ENCODE measurements at places on chromosomes 7 and 10.
A peak's percentile ranks its signal among the peaks of the same experiment; 100 is the strongest.

DNA sequence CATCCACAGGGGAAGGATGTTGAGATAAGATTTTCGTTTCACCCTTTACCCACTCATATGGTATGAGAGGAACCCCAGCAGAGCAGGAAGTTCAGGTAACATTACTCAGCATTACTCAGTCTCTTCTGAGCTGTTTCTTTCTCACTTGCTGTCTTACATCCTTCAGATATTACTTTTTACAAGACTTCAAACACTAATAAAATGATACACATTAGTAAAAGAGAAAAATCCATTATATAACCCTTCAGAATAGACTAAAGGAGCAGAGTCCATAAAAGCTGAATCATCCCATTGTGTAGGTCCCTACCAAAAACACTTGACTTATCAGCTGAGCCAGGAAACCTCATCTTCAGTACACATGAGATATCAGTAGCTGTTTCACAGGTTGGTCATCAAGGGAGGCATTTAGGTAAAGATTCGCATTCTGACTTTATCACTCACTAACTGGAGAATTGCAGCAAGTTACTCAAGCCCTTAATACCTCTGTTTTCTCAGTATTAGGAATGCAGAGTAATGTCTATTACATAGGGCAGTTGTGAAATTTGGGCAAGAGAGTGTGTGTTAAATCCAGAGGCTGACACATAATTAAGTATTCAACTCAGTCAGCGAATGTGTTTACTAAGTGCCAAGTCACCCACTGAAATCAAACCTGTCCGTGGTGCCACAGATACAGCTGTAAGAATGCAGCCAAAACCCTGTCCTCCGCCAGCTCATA is 44.7 kb downstream of the KLF6 start:
- DNase-seq: no peak

DNA sequence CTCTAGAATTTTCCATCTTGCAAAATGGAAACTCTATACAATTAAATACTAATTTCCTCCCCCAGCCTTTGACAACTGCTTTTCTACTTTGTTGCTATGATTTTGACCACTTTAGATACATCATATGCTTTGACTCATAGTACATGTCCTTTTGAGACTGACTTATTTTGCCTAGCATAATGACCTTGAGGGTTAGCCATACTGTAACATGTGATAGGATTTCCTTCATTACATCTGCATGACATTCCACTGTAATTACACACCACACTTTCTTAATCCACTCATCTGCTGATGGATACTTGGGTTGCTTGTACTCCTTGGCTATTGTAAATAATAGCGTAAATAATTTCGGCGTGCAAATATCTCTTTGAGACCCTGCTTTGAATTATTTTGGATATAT is 127.7 kb downstream of the JAZF1 start:
- no peak for DNase-seq

DNA sequence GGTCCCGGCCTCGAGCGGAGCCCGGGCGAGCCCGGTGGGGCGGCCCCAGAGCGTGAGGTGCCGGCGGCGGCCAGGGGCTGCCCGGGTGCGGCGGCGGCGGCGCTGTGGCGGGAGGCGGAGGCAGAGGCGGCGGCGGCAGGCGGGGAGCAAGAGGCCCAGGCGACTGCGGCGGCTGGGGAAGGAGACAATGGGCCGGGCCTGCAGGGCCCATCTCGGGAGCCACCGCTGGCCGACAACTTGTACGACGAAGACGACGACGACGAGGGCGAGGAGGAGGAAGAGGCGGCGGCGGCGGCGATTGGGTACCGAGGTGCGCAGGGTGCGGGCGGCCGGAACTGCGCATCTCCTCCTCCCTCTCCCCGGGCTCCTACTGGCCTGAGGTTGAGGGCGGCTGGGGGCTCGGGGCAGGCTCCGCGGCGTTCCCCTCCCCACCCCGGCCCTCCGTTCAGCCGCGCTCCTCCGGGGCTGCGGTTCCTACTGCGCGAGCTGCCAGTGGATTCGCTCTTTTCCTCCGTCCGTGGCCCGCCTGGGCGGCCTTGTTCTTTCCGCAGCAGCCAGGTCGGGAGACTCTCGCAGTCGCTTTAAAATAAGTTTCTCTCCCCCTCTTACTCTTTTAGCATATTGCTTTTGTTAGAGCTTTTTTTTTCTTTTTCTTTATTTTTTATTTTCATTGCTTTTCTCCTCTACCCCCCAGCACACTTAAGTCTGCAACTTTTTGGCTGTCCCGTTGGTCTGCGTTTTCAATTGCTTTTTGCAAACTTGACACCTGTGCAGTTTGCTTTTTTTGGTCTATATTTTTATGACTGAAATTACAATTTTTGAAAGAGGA is 600 bp downstream of the SIRT1 start:
- DNase-seq: no peak

- DNase-seq: no peak
These were observed 1040.9 kb downstream of the GRM8 start for GRCh38 chr7:126211875-126212274.

GRCh38 chr10:114779803-114780576 is 41.6 kb upstream of the FHIP2A start:
- DNase-seq: peak; percentile 80

- DNase-seq: no peak
These were observed 670.1 kb upstream of the POM121L12 start for GRCh38 chr7:52365349-52365748.

DNA sequence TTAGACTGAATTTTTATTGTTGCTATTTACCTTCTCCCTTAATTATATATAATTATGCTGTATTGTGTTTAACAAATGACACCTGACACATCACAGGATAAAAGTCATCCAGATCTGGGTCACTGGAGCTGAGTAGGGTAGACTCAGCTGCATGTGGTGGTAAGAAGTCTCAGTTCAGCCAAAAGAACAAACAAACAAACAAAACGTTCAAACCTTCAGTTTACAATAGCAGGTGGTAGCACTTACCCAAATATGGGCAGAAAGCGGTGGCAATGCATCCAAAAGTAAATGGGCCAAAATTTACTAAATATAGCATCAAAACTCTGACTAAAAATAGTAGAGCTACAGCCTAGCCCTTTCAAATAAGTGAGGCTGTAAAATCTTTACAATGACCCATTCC is 42.2 kb downstream of the ZWINT start:
- no peak for DNase-seq

GRCh38 chr7:21429786-21430574 is 2.1 kb downstream of the SP4 start:
- no peak for DNase-seq

DNA sequence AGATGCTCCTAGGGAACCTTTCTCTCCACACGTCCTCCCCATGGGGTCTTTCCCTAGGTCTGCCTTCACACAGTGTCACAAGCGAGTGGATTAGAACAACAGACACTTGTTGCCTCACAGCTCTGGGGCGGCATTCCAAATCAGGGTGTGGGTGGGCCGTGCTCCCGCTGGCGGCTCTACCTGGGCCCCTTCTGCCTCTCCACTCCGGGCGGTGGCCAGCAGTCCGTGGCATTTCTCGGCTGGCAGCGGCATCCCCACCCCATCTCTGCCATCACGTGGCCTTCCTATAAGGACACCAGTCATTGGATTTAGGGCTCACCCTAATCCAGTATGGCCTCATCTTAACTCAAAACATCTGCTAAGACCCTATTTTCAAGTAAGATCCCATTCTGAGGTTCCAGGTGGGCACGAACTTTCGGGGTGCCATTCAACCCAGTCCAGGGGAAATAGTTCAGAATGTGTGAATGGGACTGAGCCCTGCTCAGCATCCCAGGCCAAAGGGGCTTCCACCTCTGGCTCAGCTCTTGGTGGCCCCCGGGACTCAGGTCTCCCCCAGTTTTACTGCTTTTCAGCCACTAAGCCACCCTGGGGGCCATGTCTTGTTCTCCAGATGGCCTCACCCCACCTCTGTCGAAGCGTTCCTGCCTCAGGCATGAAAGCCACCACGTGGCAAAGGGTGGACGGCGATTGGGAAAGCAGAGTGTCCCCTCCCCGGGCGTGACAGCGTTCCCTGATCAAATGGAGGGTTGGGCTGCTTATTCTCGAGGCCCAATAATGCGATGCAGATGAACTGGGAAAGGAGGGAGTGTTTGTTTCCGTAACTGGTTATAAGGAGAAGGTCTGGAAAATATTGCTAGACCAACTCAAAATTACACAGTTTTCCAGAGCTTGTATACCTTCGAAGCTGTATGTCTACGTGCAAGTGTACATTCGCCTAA is 350.0 kb downstream of the GLRX3 start:
- DNase-seq: no peak

- no peak for DNase-seq
These were observed 314.8 kb downstream of the HPSE2 start for GRCh38 chr10:98920807-98921206.

DNA sequence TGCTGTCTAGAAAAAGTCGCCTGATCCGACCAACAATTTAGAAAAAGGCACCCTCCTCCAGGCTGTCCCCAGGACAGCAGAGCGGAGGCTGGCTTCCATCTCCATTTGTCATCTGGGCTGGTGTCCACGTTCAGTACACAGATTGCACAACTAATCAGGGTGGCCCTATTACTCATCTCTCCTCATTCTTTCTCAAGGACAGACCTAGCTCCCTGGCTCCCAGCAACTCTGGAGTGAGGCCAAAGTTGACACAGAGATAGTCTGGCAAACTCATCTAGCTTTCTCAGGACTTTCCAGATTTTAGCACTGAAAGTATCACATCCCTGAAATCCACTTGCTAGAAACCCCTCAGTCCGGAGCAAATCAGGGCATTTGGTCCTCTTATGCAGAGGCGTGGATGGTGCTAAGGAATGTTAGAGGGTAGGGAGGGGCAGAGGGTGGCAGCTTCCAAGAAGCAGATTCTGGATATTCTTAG is 75.1 kb downstream of the DNAH11 start:
- DNase-seq: peak; percentile 15

DNA sequence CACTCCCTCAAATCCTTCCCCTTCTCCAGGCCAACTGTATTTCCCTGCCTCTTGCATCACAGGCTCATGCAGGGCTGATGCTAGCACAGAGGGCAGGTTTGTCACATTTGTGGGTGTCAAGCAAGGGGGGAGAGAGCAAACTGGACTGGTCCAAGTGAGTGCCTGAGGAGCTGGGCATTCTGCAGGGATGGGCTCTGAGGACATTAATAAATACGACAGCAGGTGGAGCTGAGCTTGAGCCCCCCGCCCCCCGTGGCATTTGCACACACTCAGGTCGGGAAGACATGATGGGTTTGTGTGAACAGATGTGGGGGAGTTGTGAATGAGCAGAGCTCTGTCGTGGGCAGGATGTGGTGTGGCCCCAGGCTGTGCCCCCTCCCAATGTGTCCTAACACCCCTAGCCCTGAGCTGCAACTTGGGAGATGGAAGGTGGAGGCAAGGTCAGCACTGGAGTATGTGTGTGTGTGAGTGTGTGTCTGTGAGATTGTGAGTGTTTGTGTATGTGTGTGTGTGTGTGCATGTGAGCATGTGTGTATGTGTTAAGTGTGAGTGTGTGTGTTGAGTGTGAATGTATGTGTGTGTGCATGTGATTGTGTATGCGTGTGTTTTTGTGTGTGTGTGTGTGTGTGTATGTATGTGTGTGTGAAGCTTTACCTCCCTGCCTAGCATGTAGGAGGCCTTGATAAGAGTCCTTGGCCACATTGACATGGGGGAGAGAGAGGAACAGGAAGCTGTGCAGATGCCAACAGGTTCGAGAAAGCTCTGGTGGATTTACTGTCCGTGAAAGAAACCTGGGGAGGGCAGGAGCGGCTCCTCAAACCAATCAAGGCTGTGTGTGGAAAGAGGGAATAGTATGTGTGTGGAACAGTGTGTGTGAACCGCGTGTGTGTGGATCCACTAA is 9.1 kb downstream of the RASSF4 start:
- DNase-seq: no peak

DNA sequence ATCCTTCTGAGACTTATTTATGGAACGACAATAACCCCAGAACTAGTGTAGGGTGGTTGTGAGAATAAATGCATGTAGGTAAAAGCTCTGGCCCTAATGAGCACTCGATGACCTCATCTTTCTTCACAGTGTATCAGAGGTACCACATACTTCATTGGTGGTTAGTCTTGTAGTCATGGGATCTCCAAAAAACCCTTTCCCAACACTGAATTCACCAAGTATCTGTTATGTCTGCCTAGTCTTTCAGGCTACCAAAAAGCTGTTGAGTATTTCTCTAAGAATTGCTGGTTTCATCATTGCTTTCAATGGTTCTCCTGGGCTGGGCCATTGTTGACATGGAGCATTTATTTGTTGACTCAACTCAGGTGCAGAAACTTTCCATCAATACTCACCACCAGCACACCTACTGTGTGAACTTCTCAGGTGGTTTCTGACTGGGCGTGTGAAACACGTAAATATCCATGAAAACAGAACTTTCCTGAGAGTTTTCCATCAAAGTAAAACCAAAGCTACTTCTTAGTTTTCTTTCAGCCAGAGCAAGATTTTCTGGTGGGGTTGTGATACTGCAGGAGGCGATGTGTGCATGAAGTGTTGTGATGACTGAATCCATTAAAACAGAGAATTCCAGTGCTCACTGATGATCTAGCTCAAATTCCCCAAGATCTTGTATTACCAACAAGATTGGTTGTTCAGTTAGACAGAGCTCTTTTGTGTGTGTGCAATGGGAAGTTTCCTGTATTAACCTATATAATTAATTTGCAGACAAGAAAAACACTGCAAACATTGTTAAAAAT is 51.4 kb upstream of the SLC35B4 start:
- DNase-seq: no peak

DNA sequence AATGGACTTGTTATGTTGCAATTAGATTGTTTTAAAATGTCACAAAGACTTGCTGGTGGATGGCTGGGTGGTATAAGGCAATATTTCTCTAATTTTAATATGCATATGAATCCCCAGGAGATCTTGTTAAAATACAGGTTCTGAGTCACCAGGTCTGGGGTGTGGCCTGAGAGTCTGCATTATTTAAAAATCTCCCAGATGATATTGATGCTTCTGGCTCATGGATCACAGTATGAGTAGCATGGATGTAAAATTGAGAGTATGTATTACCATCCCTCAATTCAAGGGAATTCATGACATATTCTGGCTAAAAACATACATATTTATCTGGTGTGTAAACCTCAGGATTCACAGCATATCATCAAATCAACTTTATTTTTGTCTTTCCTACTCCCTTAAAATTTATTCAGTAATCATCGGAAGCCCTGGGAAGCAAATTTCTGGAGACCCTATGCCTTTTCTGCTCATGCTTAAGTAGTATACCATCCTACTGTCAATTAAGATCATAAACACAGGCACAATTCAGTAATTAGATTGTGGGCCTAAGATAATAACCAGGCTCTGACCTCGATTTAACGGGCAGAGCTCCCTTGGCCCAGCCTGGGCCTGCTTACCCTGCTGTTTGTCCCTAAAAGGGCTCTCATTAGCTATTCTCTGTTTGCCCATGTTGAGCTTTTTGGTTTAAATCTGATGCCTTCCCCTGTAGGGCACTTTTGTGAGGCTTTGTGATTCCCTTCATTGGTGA is 29.6 kb upstream of the ICA1 start:
- no peak for DNase-seq

- DNase-seq: no peak
These were observed 3.4 kb upstream of the IL6 start for GRCh38 chr7:22723637-22724036.
